ENCODE measurements at places on chromosomes 2 and 18.

GRCh38 chr2:151805343-151805742, 22.9 kb downstream of the ARL5A start:
- DNase-seq, result no peak

GRCh38 chr18:74457043-74457724, at the start of gene DIPK1C:
TSS of gene DIPK1C (minus strand) at chr18:74457308. CDS start at chr18:74457259, 49 bp downstream.
- DNase-seq, result peak; percentile 9

- DNase-seq, result no peak
Measured at GRCh38 chr2:118975133-118975532, 33.1 kb downstream of the MARCO start.

DNA sequence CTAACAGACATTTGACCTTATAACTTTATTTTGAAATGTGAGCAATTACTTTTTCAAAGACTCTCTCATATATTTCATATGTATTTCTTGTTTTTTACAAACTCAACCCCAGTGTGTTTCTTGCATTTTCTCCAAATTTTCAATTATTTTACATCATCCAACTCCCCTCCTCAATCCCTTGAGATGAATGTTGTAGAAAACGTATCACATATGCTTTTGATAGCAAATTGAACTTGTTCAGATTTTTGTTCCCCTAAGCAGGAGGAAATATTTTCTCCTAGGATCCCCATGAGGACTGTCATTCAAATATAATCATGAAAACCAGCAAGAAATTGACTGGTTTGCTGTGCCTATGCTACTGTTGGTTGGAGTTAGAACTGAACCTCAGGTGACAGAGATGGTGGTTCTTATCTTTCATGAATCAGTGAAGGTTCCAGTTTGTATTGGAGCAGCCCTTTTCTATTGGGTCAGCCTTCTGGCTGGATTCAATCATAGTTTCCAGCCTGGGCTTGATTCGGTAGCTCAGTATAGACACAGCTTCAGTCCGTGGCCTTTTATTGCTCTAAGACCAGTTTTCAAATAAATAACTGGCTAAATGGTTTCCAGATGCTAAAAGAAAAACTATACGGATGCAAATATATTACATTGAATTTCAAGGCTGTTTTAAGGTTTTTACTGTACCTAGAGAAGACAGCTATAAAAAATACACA, 591.0 kb downstream of the EPHA4 start:
- no peak for DNase-seq

DNA sequence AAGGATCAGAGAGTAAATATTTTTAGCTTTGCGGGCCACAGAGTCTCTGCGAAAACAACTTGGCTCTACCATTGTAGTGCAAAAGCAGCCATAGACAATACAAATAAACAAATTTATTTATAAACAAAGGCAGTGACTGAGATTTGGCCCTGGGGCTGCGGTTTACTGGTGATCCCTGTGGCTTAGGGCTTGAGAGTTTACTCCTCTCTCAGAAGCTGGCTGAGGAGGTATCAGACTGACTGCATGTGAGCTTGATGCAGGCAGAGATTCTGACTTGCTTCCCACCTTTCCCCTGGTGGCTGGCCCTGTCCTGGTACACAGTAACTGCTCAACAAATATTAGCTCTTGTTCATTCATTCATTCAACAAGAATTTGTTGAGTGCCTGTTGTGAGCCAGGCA, 81.5 kb downstream of the PRKCE start:
- no peak for DNase-seq

- no peak for DNase-seq
Measured at GRCh38 chr2:234816056-234816455, 135.8 kb upstream of the SH3BP4 start.

GRCh38 chr2:241810307-241811200, 1.6 kb downstream of the NEU4 start:
- no peak for DNase-seq

DNA sequence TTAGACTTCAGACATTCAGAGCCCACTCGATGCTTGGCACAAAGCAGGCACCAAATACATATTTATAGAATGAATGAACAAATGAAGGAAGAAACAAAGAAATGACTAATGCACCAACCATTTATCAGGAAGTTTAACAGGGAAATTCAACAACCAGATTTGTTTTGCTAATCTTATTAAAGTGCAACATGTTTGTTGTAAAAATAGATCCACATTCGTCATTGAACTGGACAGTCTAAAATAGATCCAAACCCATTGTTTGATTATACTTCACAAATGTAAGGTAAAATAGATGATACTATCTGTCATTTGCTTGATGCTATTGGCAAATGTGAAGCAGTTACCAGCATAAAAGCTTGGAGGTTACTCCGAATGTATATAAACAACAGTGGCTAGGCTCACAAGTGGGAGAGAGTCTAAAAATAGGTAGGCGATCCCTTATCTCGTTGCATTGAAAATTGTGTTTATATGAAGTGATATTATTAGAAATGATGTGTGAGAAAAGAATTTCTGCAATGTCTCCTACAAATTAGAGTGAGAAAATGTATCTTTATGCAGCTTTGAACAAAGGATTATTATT, 246.2 kb downstream of the NEDD4L start:
- DNase-seq, result no peak

DNA sequence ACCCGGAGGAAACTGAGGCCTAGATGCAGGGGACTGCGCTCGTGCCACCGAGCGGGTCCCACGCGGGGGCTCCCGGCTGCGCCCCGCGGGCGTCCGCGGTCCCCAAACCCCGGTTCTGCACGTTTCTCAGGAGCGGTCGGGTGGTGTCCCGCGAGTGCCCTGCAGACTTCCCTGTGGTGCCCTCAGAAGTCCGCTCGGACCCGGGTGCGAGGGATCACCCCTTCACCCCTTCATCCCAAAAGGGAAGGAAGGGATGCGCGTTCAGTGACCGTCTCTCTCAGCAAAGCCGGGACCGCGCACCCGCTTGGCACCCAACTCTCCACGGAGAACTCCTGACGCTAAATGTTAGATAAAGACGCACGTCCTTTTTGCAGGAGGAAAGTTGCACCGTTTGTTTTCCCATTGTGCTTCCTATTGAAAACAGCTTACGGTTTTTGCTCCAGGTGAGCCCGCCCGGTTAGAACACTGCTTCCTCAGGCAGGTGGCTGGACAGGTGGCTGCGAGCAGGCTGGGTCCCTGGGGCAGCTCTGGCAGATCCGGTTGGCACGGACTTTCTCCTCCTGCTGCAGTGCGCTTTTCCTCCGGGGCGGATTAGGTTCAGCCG, 779 bp downstream of the DGKD start:
- DNase-seq, result peak; percentile 20

DNA sequence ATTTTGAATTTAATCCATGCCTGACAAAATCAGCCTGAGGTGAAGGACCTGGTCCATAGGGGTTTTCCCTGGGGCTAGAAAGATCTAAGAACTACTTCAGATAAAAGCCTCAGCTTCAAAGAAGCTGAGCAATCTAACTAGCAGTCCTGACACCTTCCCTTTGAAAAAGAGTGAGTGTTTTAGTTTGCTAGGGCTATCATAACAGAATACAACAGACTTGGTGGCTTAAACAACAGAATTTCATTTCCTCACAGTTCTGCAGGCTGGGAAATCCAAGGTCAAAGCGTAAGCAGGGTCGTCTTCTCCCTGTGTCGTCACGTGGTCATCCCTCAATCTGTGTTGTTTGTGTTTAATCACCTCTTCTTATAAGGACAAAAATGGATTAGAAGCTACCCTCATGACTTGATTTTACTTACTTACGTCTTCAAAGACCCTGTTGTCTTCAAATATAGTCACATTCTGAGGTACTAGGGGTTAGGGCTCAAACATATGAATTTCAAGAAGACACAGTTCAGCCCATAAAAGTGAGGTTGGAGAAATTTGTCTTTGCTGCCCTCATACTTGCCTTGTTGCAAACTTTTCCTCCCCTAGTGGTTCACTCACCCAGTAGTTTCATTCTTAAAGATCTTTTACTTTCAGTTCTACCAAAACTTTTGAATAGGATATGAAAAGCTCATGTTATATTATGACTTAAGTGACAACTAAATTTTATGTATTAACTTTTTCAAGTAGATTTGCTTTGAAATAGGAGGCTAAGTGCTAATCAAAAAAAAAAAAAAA, 673.8 kb downstream of the ARHGAP15 start:
- no peak for DNase-seq

DNA sequence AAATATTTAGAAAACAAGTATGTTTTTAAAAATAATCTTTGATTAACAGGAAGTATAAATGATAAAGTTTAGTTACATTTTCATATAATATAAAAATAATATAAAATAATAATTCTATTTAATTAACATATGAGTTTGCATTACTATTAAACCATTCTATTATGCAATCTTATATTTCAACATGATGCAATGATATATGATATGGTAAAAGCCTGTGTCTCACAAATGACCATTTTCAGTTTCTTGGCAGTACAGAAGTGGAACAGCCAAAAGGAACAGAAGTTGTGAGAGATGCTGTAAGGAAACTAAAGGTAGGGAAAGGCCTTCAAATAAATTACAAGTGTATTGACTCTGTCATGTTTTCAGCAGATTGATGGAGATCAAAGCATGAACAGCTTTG, 230.8 kb downstream of the GULP1 start:
- DNase-seq, result no peak

GRCh38 chr2:203662487-203662886, 44.0 kb upstream of the CD28 start:
- no peak for DNase-seq

DNA sequence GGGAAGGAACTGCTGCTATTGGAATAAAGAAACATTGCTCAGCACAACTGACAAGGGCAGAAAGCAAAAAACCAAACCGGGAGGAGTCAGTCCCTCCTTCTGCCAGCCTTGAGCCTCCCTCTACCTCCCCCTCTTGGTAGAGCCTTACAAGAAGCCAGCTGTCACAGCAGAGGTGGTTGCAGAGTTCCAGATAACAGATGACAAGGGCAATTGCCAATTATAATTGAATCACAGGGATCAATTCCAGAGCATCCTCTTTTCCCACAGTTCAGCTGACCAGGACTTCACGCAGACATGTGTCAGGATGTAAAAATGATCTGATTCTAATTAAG, 548.2 kb upstream of the LRRTM1 start:
- DNase-seq, result no peak

DNA sequence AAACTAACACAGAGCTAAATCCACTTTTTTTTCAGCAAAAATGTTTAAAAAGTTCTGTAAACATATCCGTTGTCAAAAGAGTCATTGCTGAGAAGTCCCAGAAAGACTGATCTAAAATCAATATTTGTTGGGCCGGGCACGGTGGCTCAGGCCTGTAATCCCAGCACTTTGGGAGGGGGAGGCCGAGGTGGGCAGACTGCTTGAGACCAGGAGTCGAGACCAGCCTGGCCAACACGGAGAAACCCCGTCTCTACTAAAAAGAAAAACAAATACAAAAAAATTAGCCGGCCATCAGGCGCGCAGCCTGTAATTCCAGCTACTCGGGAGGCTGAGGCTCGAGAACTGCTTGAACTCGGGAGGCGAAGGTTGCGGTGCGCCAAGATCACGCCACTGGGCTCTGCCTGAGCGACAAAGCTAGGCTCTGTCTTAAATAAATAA, 1.4 kb downstream of the OLA1 start:
- no peak for DNase-seq

DNA sequence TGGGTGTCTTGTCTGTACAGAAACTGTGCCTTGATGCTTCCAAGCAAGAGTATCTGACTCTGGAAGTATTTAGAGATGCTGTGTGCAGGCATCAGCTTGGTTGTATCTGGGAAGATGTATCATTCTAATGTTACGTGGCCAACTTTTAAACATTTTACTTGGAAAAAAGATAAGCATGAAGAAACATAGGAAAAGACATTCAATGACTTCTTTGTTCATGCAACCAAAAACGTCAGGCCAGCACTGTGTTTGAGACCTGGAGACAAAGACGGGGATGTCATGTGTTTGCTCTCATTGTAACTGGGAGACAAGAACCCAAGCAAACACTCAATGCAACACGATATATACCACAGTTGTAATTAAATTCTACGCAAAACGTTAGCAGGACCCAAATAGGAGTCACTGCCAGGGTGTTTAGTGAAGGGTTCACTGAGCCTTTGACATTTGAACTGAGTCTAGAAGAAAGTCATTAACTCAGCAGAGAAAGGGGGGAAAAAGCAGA, 8.9 kb upstream of the SESTD1 start:
- no peak for DNase-seq

DNA sequence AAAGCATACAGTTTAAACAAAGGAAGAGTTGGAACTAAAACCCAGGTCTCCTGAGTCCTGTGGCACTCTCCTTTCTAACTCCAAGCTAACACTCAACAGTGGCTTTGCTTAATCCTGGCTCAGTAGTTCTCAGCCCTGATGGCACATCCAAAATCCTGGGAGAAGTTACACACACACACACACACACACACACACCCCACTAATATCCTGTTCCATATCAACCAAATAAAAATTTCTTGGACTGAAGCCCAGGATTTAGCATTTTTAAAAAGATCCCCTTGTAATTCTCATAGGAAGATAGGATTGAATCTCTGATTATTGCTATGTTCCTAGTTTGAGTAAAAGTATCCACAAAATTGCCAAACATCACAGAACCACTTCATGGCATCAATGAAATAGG, 136.1 kb upstream of the RIOK3 start:
- DNase-seq, result no peak

DNA sequence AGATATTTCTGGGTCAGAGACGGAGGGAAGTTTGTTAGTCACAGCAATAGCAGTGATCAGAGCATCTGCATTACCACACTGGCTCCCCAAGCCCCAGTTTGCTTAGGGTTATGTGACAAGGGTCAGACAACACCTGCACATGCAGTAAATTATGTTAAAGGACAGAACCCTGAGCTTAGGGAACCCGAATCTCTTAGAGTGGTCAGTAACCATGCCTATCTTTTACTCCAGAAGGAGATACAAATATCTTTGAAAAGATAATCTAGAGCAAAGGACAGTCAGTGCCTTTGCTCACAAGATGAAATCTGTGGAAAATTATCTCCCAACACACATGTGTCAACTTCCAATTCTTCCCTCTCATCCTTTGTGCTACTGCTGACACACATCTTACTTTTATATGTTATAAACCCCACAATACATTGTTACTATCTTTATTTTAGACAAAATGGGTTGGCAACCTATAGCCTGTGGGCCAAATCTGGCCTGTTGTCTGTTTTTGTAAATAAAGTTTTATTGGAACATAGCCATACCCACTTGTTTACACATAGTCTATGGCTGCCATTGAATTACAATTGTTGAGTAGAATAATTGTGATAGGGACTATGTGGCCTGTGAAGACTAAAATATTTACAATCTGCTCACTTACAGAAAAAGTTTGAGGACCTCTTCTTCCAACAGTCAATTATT, 158.9 kb upstream of the SMAD7 start:
- DNase-seq, result no peak

Measured in activated naive CD4-positive, alpha-beta T cell treated with anti-CD3 and anti-CD28 coated beads for 36 hours (primary cell).